ENCODE measurements at places on chromosomes 12 and 14. TPM values are rescaled to one million over a fixed set of nuclear protein-coding genes. Genes with fewer than 3 reads are reported as not detected.

GRCh38 chr14:97827746-97828145 is 1030.6 kb downstream of the VRK1 start:
- no peak for DNase-seq

DNA sequence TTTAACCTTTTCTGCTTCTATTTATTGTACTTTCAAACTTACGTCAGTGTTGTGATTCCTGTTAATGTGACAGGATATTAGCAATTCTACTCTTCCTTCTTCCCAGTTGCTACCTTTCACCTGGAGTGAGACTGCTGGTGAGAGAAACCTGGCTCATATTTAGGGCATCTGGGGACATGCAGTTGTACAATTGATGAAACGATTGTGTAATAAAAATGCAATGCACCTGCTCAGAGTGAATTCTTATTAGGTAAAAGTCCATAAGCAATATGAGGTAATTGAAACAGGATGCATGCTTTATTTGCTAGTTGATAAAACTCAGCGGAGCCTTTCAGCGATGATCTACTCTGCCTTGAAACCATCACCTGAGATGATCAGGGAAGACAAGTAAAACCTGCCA is 116.1 kb upstream of the FBXO33 start:
- no peak for DNase-seq

DNA sequence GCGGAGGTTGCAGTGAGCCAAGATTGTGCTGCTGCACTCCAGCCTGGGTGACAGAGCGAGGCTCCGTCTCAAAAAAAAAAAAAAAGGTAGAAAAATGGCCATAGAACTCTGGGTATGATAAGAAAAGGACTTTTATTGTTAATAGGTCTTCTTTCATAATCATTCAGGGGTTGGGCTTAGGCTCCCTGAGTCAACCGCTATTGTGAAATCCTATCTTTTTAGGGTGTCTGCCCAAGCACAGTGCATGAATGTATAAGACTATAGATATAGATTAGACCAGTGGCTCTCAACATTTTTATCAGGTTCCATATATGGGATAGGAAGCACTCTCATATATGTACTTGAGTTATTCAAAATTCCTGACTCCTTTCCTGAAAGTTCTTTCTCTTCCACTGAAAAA is 48.7 kb upstream of the USP15 start:
- no peak for DNase-seq

GRCh38 chr12:124780752-124781685 is 82.6 kb downstream of the SCARB1 start:
- no peak for DNase-seq

Gene CCDC38
- polyA plus RNA-seq: 0.49 TPM

Gene C14orf180
- polyA plus RNA-seq: 0.10 TPM

Gene SDSL
- 12.2 TPM for polyA plus RNA-seq

DNA sequence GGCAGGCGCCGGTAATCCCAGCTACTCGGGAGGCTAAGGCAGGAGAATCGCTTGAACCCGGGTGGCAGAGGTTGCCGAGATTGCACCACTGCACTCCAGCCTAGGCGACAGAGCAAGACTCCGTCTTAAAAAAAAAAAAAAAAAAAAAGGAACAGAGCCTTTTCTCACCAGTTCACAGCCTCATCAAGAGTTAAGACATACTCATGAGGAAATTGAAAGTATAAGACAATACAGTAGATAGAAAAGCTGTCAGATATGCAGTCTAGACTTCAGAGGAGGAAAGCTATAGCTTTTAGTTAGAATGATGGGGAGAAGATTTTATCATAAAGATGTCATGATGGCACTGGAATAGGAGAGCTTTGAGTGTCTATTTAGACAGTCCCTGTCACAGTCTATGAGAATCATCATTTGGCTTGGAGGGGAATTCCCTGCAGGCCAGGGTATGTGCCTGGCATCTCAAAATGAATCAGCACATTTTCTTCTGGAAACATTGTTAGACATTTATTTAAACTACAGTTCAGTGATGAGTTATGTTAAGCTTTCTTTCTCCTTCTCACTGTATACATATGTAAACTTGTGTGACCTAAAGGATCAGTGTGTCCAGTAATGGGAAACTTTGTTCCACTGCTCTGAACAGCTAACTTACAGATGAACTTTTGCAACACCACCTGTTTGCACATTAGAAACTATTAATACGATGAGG is 2.9 kb upstream of the RAB35 start:
- DNase-seq: no peak
